ENCODE measurements at places on chromosomes 2 and 18.

GRCh38 chr2:38751596-38752410 is 642 bp upstream of the SRSF7 start:
- DNase-seq, result no peak

GRCh38 chr2:235903782-235904584 is 264.2 kb downstream of the GBX2 start:
- no peak for DNase-seq

- DNase-seq, result no peak
These were observed 312.0 kb downstream of the GPD2 start for GRCh38 chr2:156748221-156748620.

DNA sequence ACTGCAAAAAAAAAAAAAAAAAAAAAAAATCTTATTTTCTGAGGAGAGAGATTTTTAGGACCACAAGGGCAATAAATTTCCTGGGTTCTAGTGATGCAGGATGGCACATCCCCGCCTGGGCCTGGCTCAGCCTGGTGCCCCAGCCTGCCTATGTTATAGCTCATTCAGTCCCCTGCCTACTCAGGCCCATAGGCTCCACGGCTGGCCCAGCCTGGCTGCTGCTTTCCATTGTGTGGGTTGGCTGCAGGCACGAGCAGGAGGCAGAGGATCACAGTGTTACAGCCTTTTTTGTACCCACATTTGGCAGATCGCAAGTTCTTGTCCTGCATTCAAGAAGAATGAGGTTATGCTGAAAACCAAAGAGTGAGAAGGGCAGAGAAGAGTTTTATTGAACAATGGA is 2.8 kb upstream of the SULT6B1 start:
- DNase-seq, result no peak

DNA sequence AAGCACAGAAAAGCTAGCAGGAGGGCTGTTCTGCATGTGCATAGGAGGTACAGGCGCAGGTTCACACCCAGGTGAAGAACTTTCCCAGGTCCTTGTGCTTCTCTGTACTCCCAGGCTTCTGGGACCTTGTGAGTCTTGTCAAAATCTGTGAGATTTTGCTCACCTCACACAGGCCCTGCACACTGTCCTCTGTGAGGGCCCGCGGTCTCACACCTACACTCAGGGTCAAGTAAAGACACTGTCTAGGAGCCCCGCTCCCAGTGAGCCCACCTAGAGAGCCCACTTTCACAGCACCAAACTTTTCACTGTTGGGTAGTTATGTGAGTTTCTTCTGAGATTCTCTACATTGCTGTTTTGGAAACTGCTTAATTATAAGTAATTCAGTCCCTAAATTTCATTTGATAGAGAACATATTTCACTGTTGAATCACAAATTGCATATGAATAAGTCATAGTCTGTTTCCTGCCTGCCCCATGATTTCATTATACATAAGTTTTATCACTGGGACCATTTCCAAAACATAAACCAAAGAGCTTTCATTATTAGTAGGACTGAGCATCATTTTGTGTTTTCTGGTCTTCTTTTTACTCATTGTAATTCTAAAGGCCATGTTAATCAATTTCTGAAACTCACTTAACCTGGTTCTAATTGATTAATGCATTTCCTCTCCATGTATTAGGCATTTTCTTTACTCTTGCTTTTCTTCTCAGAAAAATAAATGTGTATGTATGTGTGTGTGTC is 234.2 kb upstream of the SPOPL start:
- DNase-seq, result no peak

DNA sequence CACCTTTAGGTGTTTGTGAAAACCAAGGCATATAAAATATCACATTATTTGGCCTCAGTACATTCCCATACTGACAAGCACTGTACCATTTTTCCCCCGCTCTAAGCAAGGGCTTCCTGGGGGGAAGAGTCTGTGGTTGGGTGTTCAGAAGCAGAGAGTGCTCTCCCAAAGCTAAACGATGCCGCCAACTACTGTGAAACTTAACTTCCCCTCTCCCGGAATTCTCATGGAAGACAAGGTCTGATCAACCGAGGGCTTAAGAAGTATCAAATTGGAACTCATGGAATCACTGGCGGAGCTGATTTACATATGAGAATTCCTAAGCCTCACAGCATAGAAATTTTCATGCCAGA is 433 bp upstream of the MFF start:
- DNase-seq, result no peak

GRCh38 chr2:101305492-101306078 is 2.9 kb downstream of the RNF149 start:
- DNase-seq, result no peak

- no peak for DNase-seq
These were observed 108.2 kb downstream of the RHBDD1 start for GRCh38 chr2:226943862-226944620.

- DNase-seq, result peak; percentile 61
These were observed 36.0 kb upstream of the ASAP2 start for GRCh38 chr2:9170458-9171130.

GRCh38 chr2:133573491-133574162 is 5.4 kb upstream of the NCKAP5 start:
- no peak for DNase-seq

DNA sequence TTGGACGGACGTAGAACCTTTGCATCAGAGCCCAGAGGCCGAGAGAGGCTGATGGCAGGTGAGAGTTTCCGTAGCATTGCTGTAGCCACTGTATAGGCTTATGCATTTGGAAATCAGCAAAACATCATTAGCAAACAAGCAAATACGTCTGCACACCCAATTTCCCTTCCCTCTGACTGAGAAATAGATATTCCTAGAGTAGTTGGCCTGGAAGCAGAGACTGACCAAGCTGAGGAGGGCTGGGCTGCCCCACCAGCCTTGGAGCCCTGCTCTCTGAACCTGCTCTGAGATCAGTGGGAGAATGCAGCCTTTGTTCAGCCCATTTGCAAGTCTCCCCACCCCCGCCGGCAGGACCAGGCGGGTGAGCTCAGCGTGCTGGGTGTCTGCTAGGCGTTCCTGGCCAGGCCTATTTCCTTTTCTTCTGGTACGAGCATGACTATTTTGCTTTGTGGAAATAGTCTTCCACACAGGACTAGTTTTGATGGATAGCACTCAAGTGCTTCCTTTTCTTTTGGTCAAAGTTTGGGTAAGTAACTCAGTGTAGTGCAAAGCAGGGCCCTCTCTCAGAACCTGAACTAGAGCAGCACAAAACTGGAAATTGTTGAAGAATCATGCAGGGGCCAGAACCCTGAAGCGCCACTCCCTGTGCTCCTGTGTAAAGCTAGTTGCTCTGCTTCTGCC is 21.9 kb upstream of the RNF149 start:
- DNase-seq, result peak; percentile 68

DNA sequence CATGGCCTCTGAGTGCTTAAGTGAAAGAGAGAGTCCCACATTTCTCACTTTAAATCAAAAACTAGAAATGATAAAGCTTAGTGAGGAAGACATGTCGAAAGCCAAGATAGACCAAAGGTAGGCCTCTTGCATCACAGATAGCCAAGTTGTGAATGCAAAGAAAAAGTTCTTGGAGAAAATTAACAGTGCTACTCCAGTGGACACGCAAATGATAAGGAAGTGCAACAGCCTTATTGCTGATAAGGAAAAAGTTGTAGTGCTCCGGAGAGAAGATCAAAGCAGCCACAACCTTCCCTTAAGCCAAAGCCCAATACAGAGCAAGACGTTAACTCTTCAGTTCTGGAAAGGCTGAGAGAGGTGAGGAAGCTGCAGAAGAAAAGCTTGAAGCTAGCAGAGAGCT is 32.1 kb downstream of the PSMD1 start:
- no peak for DNase-seq

GRCh38 chr2:59093571-59093970 is 852.4 kb upstream of the FANCL start:
- no peak for DNase-seq

GRCh38 chr2:198168651-198169050 is 364.3 kb downstream of the PLCL1 start:
- DNase-seq, result no peak

GRCh38 chr2:236874866-236875481 is 210.7 kb upstream of the COPS8 start:
- DNase-seq, result no peak

DNA sequence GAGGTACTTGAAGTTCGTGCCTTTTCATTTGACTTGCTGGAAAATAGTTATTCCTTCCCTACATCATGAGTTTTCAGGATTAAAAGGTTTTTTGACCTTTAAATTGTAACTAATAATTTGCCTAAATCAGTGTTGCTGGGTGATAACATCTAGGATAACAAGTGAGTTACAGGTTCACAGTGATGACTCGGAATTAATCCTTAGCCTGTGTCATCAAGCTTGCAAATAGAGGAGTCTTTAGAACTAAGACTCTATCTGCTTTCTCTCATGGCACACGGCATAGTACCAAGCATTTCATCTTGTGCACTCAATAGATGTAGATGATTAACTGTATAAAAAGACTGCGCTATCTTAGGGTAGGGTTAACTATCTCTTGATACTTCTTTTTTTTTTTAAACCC is 79.5 kb downstream of the CAMKMT start:
- DNase-seq, result no peak

DNA sequence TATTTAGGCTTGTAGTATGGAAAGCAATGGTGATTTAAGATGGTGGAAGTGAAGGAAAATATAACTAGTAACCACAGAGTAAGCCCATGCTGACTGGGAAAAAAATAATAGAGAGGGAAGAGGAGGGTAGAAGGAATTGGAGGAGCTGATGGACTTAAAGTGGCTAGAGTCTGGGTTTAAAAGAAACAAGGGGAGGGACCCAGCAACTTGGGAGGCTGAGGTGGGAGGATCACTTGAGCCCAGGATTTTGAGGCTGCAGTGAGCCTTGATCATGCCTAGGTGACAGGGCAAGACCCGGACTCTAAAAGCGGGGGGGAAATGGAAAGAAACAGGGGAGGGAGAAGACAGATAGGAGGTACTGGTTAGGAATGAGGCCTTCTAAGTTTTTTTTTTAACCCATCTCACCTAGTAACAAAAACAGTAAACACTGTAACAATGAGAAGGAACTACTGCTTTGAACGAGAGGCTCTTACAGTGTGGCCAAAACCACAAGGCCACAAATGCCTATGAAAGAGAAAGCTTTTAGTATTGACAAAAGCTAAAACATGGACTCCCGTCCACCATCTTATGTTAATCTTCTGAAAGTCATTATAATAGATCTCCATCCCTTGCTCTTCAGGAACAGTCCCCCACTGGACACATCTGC is 26.6 kb downstream of the METTL8 start:
- DNase-seq, result no peak

- DNase-seq, result no peak
These were observed 259.2 kb downstream of the CELF4 start for GRCh38 chr18:37306432-37306831.

DNA sequence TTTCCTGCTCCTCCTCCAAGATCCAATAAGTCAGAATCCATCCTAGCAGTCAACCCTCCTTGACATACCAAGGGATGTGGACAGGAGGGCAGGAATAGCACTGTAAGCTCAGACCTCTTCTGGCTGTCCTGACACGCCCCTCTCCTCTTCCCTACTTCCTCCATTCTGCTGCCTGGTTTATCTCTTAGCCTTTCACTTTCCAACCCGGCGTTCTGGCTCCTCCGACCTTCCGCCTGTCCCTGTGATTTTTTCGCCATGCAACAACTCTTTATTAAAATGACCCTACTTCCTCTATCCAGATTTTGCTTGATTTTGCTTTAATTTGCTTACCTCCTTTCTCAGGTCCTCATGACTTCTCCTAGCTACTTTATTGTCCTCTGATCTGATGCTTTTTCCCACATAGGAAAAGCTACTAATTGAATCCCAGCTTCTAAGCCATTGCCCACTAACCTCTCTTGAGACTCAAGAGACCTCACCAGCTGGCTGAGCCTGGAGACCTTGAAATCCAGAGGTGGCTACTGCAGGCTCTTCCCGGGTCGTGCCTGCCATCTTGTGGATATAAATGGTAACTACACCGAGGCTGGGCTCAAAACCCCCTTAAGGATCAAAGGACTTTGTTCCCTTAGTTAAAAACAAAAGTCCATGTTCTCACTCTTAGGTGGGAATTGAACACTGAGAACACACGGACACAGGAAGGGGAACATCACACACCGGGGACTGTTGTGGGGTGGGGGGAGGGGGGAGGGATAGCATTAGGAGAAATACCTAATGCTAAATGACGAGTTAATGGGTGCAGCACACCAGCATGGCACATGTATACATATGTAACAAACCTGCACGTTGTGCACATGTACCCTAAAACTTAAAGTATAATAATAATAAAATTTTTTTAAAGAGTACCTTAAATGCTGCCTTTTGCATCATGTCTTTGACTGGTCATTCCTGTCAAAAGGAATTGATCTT is 139.4 kb downstream of the AKAIN1 start:
- DNase-seq, result peak; percentile 52

- DNase-seq, result peak; percentile 23
These were observed 118.4 kb downstream of the BMPR2 start for GRCh38 chr2:202494300-202495229.

GRCh38 chr2:196677404-196677803 is 37.9 kb downstream of the CCDC150 start:
- no peak for DNase-seq

DNA sequence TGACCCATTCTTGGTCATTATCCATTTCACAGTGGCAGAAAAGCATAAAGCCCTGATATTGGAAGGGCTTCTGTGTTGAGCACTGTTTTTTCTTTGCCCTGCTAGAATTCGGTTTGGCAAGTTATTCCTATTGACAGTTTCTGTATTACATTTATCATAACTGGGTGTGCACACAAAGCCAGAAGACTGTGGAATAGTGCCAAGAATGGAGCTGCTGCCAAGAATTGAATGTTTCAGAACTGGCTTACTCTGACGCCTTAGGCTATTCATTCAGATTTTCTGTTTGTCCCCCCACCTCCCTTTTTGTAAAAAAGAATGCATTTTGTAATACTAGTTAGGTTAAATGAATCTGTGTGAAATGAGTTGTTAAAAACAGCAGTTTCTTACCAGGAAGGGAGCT is 12.7 kb downstream of the KDM3A start:
- peak; percentile 56 for DNase-seq

DNA sequence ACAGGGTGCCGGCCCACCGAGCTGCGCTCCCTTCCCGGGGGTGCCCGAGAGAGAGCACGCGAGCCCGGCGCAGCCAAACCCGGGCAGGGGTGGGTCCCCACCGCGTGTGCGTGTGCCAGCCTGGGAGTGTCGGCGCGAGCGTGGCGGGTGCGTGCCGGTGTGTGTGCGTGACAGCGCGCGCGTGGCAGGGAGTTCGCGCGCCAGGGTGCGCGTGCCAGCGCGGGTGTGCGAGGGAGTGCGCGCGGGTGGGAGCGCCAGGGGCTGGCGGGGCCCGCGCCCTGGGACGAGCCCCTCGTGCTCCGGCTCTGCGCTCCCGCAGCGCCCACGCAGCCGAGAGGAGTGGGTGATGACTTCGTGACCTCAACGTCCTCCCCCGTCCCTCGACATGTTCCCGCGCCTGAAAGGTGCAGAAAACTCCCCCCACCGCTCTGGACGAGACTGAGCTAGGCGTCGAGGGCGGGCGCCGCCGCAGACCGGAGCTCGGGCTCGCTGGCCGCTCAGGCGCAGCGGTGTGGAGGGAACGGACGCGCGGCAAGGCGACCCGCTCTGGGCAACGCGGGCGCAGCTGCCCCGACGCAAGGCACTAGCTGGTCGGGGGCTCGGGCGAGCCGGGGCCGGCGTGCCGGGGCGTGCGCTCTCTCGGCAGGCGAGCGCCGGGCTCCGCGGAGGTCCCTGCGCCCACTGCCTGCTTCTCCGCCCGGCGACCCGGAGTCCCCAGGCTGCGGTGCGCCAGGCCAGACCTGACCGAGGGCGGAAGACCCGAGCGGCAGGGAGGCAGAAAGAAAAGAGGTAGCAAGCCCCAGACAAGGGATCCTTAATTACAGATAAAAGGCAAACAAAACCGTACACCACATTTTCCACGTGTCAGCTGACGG is 582.8 kb downstream of the ZEB2 start:
- no peak for DNase-seq

Measured in transverse colon (tissue), 4 donors.